ENCODE measurements at places on chromosomes 4 and X.
A peak's percentile ranks its signal among the peaks of the same experiment; 100 is the strongest.

GRCh38 chr4:143405075-143405730, 68.5 kb downstream of the GAB1 start:
- DNase-seq: no peak

DNA sequence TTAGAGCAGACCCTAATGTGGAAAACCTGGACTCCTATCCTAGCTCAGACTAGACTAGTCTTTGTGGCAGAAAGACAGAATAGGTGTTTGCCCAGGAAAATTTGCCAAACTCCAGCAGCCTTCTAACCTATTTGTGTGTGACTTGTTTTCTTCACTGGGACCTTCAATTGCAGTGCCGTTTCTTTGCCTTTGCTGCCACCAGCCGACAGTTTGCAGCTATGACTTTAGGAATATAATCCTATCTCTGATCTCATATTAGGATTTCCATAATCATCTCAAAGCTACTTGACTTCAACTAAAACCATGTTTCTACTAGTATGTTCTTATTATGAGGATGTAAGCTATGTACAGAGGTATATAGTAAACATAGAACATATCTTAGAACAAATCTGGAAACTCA, 60.2 kb upstream of the PGAM4 start:
- DNase-seq: peak; percentile 24

- no peak for DNase-seq
Observed at GRCh38 chr4:88807499-88807898, 109.9 kb upstream of the NAP1L5 start.

GRCh38 chr4:139734201-139734874, 68.7 kb downstream of the MGST2 start:
- DNase-seq: no peak

DNA sequence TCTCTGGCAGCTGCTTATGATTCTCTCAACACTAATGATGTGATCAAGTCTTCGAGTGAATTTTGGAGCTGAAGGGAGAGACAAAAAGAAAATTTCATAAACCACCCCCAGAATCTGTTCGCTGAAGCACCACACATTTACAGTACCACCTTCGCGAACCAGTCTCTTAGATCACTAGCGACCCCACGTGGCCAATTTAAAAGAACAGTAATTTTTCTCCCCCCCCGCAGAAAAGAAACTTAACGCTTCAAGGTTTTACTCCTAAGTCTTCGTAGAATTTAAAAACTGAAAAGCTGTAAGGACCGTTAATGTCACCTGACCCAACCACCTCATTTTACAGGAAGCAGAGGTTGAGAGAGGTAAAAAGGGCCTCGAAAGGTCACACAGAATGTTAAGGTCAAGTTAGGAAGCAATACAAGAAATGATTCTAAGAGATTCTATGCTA, 187.5 kb downstream of the QDPR start:
- peak; percentile 70 for DNase-seq

DNA sequence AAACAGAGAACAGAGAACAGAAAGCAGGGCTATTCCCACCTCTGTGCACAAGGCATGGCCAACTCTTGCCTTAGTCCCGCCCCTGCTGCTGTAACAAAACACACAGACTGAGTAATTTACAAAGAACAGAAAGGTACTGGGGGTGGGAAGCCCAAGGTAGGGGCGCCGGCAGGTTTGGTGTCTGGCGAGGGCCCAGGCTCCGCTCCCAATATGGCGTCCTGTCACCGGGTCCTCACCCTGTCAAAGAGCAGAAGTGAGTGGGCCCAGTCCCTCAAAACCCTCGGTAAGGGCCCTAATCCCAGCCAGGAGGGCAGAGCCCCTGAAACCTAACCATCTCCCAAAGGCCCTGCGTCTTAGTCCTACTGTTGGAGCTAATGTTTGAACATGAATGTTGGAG, 71.0 kb downstream of the FAM53A start:
- DNase-seq: no peak

DNA sequence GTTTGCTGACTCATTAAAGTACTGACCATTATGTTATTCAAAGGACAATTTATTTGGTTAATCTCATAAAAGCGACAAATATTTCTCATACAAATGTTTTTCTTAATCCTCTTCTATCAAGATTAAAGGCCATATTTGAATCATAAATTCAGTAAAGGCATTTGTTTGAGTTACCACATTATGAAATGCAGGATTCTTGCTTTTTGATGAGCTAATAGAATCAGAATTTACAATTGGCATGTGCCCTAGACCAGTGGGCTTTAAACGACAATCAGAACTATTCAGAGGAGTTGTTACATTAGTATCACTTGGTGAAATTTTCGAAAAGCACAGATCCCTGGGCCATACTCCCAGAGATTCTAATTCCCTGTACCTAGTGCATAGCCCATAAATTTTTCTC, 55.3 kb downstream of the KLHL4 start:
- no peak for DNase-seq
